Activated CD8-positive, alpha-beta memory T cell treated with anti-CD3 and anti-CD28 coated beads, Interleukin-2, amount 10 ng/mL, durations not matched to agents 7 days and 5 days (primary cell): ENCODE measurements at places on chromosomes 12 and 14.

GRCh38 chr14:104867371-104868059 lies 2.4 kb downstream of the CEP170B start:
- DNase-seq, result peak; percentile 34

- DNase-seq, result no peak
Observed at GRCh38 chr12:52260361-52261207, 13.9 kb upstream of the KRT86 start.

GRCh38 chr12:46212108-46212982 lies 56.5 kb downstream of the SLC38A1 start:
- no peak for DNase-seq

DNA sequence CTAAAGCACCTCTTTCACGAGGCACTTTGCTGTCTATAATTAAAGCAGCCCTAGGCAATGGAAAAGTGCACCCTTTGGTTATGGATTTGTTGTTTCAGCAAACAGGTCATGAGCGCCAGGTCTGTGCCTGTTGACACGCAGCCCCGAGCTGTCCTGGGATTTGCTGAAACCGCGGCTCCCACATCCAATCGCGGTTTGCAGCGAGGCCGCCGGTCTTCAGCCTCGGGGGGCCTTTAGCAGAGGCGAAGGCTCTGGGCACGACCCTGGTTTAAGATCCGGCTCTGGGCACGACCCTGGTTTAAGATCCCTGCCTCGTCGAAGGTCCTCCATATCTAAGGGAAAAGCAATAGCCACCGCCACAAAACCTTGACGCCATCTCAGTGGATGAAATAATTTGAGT lies 79.2 kb downstream of the GLT1D1 start:
- DNase-seq, result no peak

DNA sequence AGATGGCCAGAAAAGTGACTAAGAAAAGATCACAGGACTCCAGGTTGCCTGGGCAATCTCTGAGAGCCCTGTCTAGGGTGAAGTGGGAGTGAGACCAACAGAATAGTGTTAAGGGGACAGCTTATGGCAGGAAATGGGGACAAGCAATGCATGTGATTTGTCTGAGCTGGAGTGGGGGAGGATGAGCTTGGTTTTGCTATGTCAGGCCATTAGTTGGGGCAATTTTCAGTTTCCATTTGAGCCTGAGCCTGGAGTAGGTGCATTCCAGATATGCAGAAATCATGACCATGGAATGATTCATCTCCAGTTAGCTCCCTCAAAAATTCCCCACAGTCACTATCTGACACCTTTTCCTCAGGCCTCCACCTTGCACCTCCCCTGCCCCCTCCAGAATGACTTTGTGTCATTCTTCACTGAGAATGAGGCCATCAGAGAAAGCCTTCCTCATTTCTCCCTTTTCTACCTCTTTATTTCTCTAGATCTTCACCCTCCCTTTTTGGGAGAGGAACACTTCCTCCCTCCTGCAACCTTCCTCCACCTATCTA lies 150.9 kb upstream of the PLEKHG7 start:
- DNase-seq, result peak; percentile 44

GRCh38 chr12:96403870-96404269 lies 3.6 kb upstream of the CDK17 start:
- no peak for DNase-seq

DNA sequence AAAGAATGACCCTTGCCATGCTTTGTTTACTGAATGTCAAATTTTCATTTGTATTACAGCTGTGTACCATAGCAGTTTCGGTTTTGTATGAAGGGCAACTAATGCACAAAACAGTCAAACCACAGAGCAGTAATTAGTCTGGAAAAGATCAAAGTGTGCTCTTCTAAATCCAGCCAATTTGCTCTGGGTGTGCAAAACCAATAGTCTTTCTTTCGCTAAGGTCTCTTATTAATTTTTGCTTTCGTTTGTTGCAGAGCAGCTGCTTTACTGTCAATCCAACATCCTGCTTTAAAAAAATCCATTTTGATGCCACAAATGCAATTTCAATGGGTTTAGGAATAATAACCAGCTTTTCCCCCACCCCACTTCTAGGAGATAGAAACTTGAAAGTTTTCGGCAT lies 114.2 kb downstream of the BRMS1L start:
- DNase-seq, result no peak

GRCh38 chr14:68563251-68564131 lies 229.4 kb downstream of the ZFP36L1 start:
- no peak for DNase-seq

- no peak for DNase-seq
Observed at GRCh38 chr12:132423820-132424645, 65.9 kb upstream of the FBRSL1 start.

- DNase-seq, result no peak
Observed at GRCh38 chr14:46399049-46399448, 252.5 kb downstream of the RPL10L start.

- no peak for DNase-seq
Observed at GRCh38 chr12:114302606-114303315, 103.2 kb downstream of the TBX5 start.

DNA sequence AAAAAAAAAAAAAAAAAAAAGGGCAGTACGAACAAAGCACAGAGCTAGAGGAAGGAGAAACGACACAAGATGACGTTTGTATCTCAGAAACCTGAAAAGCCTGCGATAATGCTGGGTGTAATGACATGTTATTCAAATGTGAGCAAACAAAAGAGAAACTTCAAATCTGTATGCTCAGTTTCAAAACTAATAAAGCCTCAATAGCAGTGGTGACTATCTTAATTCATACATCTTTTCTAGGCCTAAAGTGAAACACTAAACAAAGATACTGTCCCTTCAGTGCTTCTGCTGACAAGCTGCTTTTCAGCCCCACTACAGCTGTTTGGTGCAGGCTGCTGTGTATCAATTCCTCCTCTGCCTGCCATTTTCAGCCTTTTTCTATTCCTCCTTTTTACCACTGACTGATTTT lies 15.8 kb downstream of the ITPR2 start:
- DNase-seq, result no peak

DNA sequence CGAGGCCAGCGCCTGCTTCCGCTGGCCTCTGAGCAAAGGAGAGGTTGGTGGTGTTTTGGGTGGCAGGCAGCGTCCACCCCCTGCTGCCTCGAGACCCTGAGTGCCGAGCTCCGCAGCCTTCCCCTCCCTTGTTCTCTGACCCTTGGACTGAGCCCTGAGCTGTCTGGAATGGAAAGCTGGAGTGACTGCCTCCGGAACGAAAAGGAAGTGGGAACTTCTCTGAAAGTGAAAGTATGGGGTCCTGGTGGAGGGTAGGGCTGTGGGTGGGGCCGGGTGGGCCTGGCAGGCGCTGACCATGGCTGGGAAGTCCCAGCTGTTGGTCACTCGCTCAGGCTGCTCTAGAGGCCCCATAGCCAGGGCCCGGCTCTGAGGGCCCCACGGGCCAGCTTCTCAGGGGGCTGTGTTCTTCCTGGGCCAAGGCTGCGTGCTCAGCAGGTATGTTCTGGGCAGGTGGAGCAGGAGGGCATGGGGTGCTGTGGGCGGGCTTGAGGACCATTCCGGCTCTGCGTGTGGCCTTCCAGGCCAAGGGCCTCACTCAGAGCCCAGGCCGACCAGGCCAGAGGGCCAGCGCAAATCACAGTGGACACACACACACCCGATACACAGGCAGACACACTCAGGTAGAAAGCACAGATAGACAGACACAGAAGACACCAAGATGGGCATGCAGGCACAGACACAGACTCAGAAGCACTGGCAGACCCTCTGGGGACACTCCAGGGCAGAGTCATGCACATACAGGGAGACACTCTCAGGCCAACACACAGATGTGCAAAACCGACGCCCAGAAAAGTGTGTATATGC lies at the start of gene EXOC3L4:
Gene EXOC3L4 (plus strand): TSS at position 320 of the 804 bp plus-strand sequence. CDS start 5,495 bp downstream, outside the sequence.
- no peak for DNase-seq

DNA sequence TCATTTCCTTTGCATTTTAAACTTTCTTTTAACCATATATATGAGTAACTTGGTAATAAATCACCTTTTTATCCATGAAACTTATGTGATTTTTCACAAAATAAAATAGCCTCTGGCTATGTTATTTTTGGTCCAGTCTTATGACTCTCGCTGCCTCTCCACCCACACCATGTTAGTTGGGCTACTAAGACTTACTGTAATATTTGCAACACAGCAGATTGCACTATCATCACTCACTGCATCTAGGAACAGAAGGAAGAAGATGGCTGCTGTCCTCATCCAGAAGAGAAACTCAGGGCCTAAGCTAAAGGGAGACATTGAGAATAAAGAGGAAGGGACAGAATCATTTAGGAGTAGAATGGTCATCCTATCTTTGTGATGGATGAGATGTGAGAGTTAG lies 12.6 kb upstream of the B4GALNT3 start:
- no peak for DNase-seq

- peak; percentile 66 for DNase-seq
Observed at GRCh38 chr12:53047221-53048032, 2.4 kb upstream of the TNS2 start.
